ENCODE measurements at places on chromosomes 4 and X. TPM values are rescaled to one million over a fixed set of nuclear protein-coding genes. Genes with fewer than 3 reads are reported as not detected.

The CORIN gene
- total RNA-seq: 4.4 TPM

The MSN gene
- total RNA-seq: 382 TPM

The HERC6 gene
- 1.0 TPM for total RNA-seq

The STOX2 gene
- total RNA-seq: 1.6 TPM

The ATP8A1 gene
- total RNA-seq: 0.25 TPM

The MAGED4B gene
- 232 TPM for total RNA-seq

The PPP4R3C gene
- total RNA-seq: not detected

The NAA11 gene
- not detected for total RNA-seq

The PDLIM3 gene
- total RNA-seq: 63.0 TPM

The SRPX gene
- 33.5 TPM for total RNA-seq

The TCEAL6 gene
- total RNA-seq: not detected

The CT45A3 gene
- total RNA-seq: not detected

The AMBN gene
- not detected for total RNA-seq

The POU4F2 gene
- not detected for total RNA-seq

The LIMCH1 gene
- 9.8 TPM for total RNA-seq

The ANKRD17 gene
- total RNA-seq: 55.1 TPM

The YIPF7 gene
- not detected for total RNA-seq

The GPR34 gene
- not detected for total RNA-seq

The CT83 gene
- total RNA-seq: not detected

The BEX3 gene
- 196 TPM for total RNA-seq

The REELD1 gene
- total RNA-seq: not detected

The CYBB gene
- not detected for total RNA-seq

The CXCL10 gene
- not detected for total RNA-seq

The PSAPL1 gene
- total RNA-seq: not detected

Measured in chondrocyte (in vitro differentiated cells).